ENCODE measurements at places on chromosomes 3 and 15.

- DNase-seq: no peak
These were observed 44.6 kb upstream of the P3H2 start for GRCh38 chr3:190165253-190165652.

DNA sequence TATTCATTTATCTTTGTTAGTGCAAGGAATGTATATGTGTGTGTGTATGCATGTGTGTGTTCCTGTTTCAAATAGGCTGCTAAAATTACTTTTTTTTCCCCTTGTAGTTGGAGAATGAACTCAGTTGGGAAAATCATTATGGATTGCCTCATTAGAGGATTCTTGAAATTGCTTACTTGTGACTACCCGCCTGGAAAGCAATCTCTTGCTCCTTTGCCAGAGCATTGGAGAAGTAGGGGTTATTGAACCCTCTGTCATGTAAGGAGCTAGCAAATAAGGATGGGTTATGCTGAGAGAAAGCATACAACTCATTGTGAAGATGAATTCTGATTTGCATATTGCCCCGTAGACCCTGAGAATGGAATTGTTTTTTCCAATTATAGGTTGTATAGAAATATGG is 474.5 kb downstream of the CADM2 start:
- no peak for DNase-seq

DNA sequence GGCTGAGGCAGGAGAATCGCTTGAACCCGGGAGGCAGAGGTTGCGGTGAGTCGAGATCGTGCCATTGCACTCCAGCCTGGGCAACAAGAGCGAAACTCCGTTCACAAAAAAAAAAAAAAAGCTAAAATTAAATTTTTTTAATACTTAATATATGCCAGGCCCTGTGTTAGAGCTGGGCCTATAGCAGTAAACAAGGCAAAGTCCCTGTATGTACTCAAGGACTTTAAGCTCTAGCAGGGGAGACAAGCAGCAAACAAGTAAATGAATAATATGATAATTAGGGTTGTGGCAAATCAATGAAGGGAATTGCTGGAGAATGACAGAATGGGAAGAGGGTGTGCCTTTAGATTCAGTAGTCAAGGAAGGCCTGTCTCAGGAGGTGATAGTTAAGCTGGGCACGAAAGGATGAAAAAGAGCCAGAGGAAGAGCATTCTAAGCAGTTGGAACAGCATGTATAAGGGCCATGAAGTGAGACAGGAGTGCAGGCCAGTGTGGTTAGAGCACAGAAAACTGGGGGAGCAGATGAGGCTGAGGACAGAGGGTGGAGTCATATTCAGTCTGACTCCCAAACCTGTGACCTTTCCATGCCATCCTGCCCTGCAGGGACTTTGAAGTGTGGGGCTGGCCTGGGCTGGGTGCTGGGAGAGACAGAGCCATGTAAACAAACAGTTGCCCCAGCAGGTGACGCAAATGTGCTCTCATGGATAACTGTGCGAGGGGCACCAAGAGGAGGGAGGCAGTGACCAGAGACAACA is 6.6 kb upstream of the RAF1 start:
- DNase-seq: no peak

- no peak for DNase-seq
These were observed 274.3 kb upstream of the PPP2R3A start for GRCh38 chr3:135691240-135691639.

- peak; percentile 33 for DNase-seq
These were observed 919.3 kb downstream of the TUSC7 start for GRCh38 chr3:117628823-117629291.

DNA sequence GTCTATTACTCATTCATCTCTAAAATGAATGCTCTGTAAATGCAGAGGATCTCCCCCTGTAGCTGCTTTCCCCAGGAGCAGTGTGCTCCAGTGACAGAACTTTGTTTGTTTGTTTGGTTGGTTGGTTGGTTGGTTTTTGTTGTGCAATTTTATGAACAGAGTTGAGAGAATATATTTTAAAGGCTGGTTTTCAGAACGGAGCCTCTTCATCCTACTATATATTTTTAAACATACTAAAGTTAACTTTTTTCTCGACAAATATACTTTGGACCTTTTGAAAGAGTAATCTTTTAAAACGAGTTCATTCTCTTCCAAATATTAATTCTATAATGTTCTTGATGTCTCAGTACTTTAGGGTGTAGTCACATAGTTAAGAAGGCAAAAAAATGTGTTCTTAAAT is 20.2 kb downstream of the RYR3 start:
- DNase-seq: no peak

GRCh38 chr3:120528163-120528562 is 68.0 kb upstream of the NDUFB4 start:
- no peak for DNase-seq

- no peak for DNase-seq
These were observed 32.2 kb upstream of the FAM174B start for GRCh38 chr15:92687746-92688145.
